Gastrocnemius medialis (tissue), 4 donors: ENCODE measurements at places on chromosomes 12 and 14.

GRCh38 chr14:36866867-36867266 lies 205.2 kb downstream of the PAX9 start:
- no peak for DNase-seq

DNA sequence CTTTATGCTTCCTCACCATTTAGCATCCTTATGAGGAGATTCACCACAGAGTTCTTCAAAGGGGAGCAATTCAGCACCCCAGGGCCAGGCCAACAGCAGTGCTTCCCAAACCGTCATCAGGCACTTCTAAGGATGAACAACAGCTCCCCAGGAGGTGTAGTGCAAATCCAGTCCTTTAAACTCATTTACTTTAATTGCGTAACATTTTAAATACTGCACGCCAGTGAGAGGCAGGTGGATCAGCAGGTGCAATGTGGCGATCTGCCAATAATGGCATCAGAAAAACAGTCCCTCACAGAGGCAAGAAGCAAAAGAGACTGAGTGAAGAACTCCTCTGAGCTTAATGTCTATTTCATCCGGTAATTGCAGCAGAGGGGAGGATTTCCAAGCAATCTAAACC lies 770.9 kb upstream of the FOXG1 start:
- no peak for DNase-seq

GRCh38 chr12:113197518-113198077 lies 12.1 kb downstream of the RITA1 start:
- DNase-seq, result no peak

GRCh38 chr12:41274643-41275042 lies 86.5 kb downstream of the PDZRN4 start:
- no peak for DNase-seq

- DNase-seq, result no peak
These were observed 23.6 kb upstream of the FAM181A start for GRCh38 chr14:93903342-93904184.

- DNase-seq, result no peak
These were observed 1098.7 kb downstream of the AACS start for GRCh38 chr12:126163984-126164383.

DNA sequence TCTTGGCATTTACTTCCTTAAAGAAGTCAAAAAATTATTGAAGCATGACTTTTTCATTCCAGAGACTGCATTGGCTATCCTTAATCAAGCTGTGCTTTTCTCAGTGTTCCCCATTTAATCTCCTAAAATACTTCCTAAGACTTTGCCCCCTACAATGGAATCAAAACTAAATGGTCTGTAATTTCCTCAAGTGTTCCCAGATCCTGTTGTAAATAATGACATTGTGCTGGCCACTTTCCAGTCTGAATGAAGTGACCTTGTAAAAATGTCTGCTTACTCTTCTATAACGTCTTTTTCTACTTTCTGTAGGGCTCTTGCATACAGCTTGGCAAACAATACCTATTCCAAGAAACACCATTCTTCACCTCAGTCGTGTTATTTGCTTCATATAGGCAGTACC lies 45.3 kb upstream of the MBIP start:
- DNase-seq, result no peak

DNA sequence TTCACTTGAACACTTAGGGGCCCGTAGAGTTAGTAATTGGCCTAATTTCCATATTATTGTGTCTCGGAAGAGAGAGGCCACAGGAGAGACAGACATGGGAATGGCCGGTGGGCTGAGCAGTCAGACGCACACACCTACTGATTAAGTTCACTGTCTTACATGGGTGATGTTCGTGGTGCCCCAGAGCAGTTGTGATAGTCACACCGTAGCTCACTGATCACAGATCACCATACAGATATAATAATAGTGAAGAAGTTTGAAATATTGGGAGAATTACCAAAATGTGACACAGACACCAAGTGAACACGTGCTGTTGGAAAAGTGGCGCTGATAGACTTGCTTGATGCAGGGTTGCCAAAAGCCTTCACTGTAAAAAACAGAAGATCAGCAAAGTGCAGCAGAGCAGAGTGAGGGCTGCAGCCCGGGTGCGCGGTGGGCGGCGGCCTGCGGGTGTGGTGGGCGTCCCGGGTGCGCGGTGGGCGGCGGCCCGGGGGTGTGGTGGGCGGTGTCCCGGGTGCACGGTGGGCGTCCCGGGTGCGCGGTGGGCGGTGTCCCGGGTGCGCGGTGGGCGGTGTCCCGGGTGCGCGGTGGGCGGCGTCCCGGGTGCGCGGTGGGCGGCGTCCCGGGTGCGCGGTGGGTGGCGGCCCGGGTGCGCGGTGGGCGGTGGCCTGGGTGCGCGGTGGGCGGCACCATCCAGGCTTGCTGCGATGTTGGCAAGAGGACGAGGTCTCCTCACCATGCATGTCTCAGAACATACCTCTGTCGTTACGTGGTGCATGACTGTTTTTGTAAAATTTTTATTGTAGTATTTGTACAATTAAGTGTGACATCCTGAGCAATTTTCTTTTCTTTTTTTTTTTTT lies 34.3 kb upstream of the TEX22 start:
- DNase-seq, result no peak

- DNase-seq, result no peak
These were observed 10.6 kb upstream of the NCOR2 start for GRCh38 chr12:124577986-124578385.

- no peak for DNase-seq
These were observed 2.9 kb downstream of the ALDH2 start for GRCh38 chr12:111769599-111769998.

DNA sequence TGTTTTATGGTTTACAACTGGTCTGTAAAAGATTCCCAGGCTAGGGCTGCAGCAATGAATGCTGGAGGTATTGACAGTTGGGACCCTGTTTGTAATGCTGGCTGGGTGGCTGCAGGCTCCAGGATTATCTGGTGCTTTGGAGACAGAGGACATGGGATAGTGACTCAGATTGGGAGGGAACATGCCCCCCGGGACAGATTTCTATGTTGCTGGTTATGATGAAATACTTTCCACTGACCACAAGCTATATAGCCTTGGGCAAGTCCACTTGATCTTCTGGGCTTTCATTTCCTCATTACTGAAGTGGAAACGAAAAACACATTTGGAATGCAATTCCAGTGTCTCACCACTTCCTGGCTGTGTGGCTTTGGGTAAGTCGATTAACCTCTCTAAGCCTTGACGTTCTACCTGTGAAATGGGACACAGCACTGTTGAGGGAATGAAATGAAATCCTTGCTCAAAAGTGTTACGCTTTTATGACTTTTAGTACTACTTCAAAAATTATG lies 6.3 kb upstream of the TPCN1 start:
- peak; percentile 81 for DNase-seq

DNA sequence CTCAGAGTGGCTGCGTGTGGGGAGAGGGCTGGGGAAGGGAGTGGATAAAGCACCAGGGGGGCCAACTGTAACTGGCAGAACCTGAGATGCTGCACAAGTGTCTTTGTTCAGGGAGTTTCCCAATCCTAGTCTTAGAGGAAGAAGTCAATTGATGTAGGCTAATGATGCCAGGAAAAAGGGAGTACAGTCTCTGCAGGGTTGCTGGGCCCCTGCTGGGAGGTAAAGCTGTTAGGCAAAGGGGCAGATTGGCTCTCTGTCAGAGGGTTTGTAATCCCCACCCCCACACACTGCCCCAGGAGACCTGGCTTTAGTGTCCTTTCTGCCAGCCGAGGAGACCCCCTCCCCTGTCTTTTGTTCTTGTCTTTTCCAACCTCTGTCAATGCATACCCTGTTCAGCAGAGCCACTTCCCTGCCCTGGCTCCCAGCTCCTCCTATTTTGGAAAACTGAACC lies 178.4 kb downstream of the KCNA5 start:
- no peak for DNase-seq

DNA sequence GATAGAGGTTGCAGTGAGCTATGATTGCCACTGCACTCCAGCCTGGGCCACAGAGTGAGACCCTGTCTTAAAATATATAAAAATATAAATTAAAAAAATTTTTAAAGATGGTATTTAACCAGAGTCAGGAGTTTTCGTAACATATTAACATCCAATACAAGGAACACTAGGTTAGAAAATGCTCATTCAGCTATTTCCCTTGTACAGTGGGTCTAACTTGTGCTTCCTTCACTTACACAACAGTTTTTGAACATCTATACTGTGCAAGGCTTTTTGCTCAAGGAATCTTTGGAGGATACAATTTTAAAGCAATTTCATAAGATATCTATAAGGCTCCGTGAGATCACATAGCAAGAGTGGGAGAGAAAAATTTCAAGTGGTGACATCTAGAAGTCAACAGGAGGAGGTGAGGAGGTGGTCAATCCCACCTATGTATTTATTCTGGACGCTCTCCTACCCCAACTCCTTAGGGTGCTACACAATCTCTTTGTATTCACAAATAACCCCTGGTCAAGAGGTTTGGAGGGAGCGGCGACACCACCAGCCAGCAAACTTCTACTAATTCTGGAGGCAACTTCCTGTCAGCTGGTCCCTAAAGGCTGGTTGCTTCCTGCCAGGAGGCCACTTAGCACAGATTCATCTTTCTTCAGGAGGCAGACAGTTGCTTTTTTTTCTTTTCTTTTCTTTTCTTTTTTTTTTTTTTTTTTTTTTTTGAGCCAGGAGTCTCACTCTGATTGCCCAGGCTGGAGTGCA lies 22.2 kb downstream of the DUSP16 start:
- no peak for DNase-seq

DNA sequence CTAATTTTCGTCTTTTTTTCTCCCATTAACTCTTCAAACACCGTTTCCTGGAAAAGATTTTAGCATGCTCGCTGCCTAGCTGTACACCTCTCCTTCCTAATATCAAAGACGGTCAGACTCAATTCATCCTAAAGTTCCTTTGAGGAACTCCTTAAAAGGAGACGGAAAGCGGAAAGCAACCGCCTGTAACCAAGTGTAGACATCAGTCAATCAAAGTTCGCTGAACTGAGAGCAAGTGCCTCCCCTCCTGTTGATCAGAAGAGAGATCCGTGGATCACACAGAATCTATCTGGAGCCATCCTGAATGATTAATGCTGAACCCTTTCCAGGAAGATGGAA lies 412 bp upstream of the TEP1 start:
- no peak for DNase-seq

- no peak for DNase-seq
These were observed 13.0 kb upstream of the TPCN1 start for GRCh38 chr12:113208041-113208934.

DNA sequence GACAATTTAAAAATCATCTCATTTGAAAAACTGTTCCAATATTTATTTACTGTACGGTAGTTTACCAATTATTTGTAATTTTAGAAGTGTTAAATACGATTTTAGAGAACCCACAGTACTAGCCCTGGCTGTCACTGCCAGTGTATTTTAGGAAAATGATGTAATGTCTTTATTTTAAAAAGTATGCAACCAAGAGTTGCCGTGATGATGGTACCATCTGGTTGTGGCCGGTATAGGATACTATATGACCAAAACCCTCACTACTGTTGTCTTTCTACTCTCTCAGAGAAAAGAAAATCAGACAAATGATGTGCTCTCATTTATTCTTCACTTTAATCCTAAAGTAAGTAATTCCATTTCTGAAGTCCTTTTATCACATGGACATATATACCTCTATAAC lies 395.0 kb downstream of the FOXG1 start:
- no peak for DNase-seq

DNA sequence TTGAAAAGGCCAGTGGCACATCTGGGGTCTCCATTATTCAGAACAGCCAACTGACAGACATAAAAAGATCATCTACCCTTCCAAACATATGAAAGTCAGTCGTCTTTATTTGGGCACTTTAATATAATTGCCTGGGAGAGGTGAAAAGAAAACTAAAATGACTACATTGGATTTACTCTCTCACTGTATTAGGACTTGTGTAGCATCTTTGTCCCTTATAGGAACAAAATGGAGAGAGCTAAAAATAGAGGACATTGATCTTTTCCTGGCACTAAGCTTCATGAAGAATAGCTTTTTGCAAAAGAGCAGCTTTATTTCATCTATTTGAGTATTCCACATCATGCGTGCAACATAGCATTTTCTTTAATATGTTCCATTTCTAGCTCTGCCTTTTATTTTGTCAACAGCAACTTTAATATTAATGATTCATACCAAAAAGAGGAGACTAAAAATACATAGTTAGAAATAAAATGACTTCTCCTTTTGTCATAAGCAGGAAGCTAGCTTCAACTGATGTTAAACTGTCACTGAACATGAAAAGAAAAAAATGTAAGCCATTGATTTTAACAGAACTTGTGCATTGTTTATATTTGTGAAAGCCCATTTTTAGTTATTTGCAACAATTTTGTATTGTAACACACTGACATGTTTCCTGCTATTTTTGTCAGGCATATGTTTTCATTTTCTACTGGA lies 254.6 kb downstream of the SEC23A start:
- no peak for DNase-seq

DNA sequence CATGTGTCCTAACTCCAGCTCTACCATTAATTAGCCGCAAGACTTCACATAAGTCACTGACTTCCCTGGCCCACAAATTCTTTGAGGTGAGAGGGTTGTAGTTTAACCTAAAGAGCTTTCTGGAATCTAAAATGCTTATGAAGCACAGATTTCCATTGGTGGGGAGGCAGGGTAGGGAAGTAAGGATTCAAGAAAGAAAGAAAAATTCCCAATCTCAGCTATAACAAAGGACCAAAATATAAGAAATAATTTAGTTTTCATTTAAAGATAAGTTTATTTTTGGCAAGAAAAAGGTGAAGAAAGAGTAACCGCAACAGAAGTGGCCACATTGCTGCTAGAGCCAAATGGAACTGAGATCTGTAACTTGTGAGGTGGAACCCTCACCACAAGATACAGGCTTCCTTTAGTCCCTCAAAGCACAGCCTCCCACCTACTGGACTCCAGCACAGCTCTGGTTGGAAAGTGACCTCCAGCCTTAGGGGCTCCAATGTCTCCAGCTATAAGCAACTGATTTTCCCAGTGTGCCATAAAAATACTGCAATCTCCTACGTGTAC lies 23.6 kb downstream of the DAD1 start:
- no peak for DNase-seq

GRCh38 chr12:22539055-22539454 lies 5.3 kb downstream of the C2CD5 start:
- no peak for DNase-seq

DNA sequence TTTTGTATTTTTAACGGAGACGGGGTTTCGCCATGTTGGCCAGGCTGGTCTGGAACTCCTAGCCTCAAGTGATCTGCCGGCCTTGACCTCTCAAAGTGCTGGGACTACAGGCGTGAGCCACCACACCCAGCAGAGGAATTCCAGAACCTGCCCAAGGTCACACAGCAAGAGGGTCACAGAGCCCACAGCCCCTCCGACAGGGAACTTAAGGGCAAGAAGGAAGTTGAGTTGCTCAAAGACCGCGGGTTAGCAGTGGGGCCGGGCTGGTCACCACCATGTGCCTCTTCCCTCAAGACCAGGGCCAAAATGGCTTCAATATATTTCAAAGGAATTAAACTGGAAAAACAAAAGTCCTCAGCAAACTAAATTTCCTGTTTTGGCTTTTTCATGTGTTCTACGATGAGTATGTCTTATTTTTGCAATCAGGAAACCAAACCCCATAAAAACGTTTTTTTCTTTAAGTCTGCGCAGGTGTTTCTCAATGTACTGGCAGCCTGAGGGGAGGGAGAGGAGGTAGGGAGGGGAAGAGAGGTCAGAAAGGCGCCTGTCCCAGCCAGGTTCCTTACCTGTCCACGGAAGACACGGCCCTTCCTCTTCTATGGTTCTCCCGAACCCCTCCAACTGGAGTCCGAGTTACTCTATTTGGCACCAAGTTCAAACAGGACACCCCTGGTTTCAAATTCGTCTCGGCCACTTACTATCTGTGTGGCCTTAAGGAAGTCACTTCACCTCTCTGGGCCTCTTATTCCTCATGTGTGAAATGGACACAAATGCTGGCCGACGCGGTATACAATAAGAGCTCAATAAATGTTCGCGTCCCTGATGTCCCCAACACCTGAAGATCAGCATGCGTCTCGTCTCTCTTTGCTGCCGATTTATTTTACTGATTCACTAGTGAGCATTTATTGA lies 778 bp downstream of the SLC8B1 start:
- DNase-seq, result no peak
